Adipocyte (in vitro differentiated cells): ENCODE measurements at places on chromosomes 12 and 14.

- DNase-seq: no peak
Measured at GRCh38 chr14:24103451-24103850, 9.3 kb downstream of the PCK2 start.

GRCh38 chr14:70971560-70971959 lies 64.3 kb downstream of the PCNX1 start:
- no peak for DNase-seq

DNA sequence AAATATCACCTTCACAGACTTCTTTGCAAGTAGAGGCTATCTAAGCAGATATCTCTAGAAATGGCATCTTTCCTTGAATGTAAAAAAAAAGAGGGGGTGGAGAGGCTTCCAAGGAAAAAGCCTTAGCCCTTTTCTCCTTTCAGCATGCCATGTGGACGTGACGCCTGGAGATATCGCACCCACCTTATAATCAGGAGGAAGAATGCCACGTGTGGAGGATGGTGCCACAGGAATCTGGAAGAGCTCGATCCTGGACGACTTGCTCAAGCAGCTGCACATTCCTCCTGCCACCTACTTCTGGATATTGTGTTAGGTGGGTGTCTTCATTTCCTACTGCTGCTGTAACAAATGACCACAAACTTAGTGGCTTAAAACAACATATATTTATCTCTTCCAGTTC lies 203.6 kb downstream of the NUAK1 start:
- no peak for DNase-seq

- no peak for DNase-seq
Measured at GRCh38 chr12:115979851-115980250, 297.6 kb downstream of the MED13L start.

DNA sequence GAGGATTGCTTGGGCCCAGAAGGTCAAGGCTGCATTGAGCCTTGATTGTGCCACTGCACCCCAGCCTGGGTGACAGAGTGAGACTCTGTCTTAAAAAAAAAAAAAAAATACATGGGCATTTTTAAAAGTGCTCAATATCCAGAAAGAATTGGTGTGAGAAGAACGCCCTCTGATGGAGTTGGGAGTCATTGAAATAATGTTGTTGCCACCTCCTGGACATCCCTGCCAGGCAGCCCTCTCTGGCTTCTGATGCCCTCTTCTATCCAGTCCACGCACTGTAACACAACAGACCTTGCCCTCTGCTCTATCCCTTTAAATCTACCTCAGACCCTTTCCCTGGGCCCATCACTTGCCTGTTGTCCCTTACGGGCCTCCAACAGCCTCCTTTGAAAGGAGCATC lies 4.9 kb downstream of the PTGDR start:
- DNase-seq: peak; percentile 77

GRCh38 chr12:15839682-15840081 lies 42.5 kb upstream of the STRAP start:
- no peak for DNase-seq

- no peak for DNase-seq
Measured at GRCh38 chr14:24160499-24160849, 591 bp upstream of the IRF9 start.

DNA sequence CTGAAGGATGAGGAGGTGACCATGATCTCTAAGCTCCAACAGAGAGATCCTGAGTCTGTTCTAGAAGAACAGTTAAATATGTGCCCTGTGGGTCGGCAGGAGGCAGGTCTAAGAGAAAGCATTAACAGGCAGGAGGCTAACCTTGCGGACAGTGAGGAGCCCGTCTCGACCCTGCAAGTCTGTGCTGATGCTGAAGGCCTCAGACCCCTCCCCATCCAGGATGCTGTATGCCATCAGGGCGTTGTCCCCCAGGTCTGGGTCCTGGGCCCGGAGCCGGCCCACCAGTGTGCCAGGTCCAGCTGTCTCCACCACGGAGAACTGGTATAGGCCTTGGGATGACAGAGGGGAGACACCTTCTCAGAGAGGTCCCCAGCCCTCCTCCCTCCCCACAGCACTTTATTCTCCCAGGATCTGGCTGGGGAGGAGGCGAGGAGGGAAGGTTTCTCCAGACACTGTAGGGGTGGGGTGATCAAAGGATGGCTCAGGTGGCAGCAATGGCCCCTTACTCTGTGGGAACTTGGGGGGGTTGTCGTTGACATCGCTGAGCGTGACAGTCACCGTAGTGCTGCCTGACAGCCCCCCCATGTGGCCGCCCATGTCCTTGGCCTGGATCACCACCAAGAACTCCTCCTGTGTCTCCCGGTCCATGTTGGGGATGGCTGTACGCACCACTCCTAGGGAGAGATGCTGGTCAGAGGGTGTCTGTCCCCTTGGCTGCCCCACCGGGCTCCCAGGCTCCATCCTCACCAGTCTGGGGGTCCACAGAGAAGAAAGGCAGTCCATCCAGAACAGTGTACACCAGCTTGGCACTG lies 3.1 kb downstream of the CDH24 start:
- DNase-seq: no peak

DNA sequence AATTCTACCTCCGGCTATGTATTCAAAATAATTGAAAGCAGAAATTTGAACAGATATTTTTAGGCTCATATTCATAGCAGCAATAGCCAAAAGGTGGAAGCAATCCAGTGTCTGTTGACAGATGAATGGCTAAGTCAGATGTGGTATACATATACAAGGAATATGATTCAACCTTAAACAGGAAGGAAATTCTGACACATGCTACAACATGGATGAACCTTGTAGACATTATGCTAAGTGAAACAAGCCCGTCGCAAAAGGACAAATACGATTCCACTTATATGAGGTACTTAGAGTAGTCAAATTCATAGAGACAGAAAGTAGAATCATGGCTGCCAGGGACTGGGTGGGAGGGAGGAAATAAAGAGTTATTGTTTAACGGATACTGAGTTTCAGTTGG lies 331.6 kb downstream of the PCNX1 start:
- no peak for DNase-seq

DNA sequence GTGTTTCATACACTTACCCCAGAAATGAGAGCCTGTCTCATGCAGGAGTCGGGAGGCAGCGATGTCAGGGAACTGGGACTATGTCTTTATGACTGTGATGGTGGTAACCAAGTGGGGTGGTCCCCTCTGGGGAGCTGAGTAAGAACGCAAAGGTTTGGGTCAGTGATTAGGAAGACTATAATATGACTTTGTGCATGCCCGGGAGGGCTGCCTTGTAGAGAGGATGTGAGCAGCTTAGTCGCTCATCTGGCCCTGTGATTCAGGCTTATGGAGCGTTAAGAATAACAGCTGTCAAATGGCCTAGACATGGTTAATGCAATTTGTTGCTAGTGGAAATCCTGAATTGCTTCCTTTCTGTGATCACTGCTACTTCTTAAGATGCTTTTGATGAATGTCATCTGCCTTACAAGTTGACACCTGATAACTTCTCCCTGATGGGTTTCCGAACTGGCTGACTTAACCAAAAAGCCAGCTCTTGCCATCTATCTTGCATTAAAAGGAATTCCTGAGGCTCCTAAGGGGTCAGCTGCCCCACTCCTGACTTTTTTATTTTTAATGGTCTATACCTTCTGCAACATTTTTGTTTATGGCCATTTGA lies 35.4 kb upstream of the AACS start:
- DNase-seq: no peak

DNA sequence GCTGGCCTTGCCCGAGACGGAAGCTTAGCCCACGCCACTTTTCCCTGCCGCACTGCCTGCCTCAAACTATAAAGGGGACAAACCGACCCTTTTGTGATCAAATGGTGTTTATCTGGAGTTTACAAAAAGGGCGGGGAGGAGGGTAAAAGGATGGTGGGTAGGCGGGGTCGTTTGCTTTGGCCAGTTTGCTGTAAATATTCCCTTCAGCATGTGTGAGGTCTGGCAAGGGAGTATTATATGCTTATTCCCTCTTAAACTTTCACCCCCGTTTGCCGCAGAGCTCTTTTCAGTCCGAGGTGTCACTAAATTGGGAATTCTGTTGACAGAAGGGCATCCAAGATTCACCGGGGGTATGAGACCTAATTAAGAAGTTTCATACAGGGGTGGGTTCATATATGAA lies 3.8 kb upstream of the TBX3 start:
- DNase-seq: peak; percentile 49

DNA sequence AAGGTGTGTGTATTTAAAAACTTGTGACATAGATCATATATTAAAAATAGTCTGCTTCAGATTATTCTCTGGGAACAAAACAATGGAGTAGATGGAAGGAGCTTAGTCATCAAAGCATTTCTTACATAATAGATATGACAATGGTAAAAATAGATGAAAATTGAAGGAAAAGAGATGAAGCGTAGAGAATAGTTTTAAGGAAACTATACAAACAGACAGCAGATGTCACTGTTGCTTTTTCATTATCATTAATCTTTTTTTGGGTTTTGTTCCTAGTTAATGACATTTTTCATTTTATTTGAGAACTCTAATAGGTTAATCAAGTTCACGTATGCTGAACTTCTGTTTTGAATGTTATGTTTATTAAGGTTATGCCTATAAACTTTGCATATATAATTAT lies 149.2 kb upstream of the FBXO33 start:
- DNase-seq: peak; percentile 3

GRCh38 chr14:82785756-82786482 lies 1252.3 kb upstream of the SEL1L start:
- no peak for DNase-seq

GRCh38 chr14:65302571-65303189 lies 109.8 kb upstream of the FUT8 start:
- no peak for DNase-seq

GRCh38 chr12:33440477-33440876 lies 858 bp upstream of the SYT10 start:
- no peak for DNase-seq

GRCh38 chr14:59511916-59512575 lies 27.7 kb downstream of the JKAMP start:
- no peak for DNase-seq

DNA sequence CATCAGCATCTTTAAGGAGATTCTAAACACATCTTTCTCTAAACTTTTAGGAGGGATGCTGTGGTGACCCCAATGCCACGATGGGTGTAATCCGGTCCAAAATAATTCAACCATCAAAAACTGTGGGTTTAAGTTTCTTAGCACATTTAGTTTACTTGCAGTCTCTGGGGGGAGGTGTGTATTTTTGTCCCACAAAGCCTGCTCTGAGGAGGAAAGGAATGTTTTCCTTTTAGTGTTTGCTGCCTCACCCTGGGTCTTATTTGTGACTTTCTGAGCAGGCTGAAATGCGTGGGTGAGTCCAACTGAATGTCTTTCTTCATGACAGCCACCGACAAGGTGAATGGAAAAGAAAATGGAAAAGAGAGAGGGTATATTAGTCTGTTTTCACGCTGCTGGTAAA lies 1324.7 kb downstream of the AACS start:
- DNase-seq: no peak

- no peak for DNase-seq
Measured at GRCh38 chr12:88790231-88790630, 210.0 kb upstream of the KITLG start.
